ENCODE measurements at places on chromosomes 2 and 18.

GRCh38 chr18:58536534-58537271 is 92.2 kb downstream of the ALPK2 start:
- peaks cover 49% of the 10 kb centered on the region for H3K4me1 ChIP-seq
- no peaks in the 10 kb centered on the region for H3K36me3 ChIP-seq
- H3K4me3 ChIP-seq, result no peak overlapping the region
- H3K27ac ChIP-seq, result peak overlapping the region; percentile 29

DNA sequence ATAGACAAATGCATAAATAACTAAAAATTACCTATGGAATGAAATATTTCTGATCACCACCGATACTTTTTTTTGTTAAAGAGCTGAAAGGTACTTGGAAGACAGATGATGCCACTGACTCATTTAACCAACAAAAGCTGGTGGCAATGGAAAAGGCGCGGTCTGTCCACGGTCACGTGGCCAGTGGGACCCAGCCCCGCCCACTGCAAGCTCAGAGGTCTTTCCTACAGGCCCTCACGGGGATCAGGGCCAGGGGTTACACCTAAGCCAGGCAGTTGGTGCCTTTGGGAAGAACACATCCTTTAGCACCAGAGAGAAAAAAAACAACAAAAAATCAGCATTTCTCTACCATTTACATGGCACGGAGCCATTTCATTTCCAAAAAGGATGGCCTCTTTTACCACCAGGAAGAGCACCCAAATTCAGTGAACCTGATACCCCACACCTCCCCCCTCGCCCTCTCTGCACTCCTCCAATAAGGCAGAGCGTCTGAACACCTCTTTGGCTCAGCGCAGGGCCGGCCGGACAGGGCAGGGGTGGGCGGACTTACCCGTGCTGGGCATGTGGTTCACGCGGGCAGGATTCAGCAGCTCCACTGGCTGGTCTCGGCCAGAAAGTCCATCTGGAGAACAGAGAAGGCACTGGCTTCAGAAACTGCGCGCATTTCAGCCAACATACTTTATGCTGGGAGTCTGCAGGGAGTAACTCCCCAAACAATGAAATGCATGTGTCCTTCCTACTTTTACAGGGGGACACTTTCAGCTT is 164.6 kb downstream of the HDAC4 start:
- no peaks in the 10 kb centered on the region for H3K36me3 ChIP-seq
- H3K27ac ChIP-seq, result peak overlapping the region; percentile 45
- H3K4me3 ChIP-seq, result no peak overlapping the region
- H3K27me3 ChIP-seq, result no peaks in the 10 kb centered on the region
- DNase-seq, result no peak
- no peaks in the 10 kb centered on the region for H3K4me1 ChIP-seq

DNA sequence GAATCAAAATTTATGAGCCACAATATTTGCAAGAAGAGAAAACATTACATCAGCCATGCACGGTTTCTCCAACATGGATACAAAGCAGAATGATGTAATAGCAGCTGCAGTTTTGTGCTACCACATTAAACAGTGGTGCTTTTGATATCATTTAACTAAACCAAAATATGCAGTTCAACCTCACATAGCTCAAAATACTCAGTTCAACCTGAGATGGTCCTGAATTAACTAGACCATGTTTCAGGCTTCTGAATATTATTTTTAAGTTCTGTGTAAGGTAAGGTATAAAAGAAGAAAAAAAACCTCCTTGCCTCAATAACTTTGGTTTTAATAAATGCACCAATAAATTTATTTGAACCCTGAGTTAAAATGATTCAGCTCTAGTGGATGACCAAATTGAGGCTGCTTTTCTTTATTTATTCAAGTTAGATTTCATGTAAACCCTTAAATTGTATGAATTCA is 18.8 kb upstream of the TSPYL6 start:
- no peak for DNase-seq
- H3K36me3 ChIP-seq, result no peaks in the 10 kb centered on the region
- H3K27me3 ChIP-seq, result no peaks in the 10 kb centered on the region
- no peak overlapping the region for H3K4me3 ChIP-seq

DNA sequence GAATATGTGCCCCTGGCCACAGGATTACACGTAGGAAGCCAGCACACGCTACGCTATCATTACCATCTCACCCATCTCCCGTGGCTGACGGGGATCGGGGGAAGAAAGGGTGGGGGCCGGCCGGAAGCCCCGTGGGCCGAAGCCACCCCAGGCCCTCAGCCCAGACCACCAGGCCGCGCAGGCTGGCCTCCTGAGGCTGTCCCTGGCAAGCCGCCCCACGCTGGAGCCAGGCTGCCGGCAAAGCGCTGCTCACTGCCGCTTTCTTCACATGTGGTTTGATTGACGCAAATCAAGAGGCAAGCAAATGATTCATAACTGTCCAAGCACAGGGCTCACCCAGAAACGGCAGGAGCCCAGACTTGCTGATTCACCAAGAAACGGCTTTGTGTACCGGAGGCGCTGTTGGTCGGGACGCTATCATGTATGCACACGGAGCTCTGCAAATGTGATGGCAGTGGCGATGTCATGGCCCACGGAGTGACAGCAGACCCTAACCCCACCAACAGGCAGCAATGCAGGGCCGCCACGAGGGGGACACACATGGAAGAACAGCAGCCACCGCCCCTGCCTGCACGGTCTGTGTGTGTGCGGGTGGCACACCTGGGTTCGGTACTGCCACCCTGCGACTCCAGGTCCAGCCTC is 125.7 kb downstream of the HDAC4 start:
- peak overlapping the region; percentile 92 for H3K27ac ChIP-seq
- no peak overlapping the region for H3K4me3 ChIP-seq
- peak; percentile 95 for DNase-seq
- no peaks in the 10 kb centered on the region for H3K27me3 ChIP-seq

DNA sequence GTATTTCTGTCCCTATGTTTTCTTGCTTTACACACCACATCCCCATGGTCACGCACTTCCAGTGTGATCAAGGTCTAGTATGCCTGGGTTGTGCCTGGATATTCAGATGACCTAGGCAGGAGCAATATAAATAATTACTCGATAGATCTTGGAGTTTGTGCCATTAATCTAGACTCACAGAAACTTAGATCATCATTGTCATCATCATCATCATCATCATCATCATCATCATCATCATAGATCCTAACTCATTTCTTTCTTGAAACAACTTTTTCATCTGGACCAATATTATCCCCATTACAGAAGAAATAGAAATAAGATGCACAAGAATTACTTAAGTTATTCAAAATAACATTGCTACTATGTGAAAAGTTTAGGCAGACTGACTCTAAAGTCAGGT is 130.3 kb upstream of the LRRTM4 start:
- H3K27ac ChIP-seq, result no peak overlapping the region
- DNase-seq, result no peak
- H3K27me3 ChIP-seq, result no peaks in the 10 kb centered on the region
- no peaks in the 10 kb centered on the region for H3K4me1 ChIP-seq

DNA sequence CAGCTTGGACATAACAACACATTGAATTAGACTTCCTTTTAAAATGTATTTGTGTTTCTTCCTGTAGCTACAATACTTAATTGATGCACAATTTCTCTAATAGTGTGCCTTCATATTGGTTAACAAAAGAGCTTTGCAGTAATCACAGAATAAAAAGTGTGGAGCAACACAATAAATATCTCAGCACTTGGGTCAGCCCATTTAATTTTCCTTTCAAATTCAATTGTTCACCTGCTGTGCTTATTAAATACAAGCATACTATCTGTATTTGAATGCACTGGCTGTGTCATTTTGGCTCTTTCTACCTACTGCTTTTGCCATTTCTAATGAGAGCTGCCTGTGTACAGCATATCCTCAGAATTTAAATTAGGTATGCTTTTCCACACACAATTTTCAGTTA is 1641.3 kb upstream of the SLC39A10 start:
- no peak overlapping the region for H3K4me3 ChIP-seq
- no peak for DNase-seq
- no peaks in the 10 kb centered on the region for H3K36me3 ChIP-seq
- no peak overlapping the region for H3K27ac ChIP-seq
- no peaks in the 10 kb centered on the region for H3K27me3 ChIP-seq
- no peaks in the 10 kb centered on the region for H3K4me1 ChIP-seq

DNA sequence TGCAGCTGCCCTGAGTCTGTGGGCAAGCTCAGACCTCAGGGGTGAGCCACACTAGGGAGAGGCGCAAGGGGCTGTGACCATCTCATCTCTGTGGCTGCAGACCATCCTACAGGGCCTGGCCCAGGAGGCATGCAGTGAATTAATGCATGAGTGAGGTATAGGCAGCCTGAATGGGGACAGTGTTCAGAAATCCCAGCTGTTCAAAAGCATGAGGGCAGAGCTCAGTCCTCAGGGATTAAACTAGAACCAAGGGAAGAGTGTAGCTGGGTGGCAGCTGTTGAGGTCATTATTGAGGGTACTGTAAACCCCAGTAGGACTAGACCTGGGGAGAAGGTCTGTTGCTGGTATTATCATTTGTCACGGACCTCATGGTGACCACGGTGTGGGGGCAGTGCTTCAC is 17.0 kb downstream of the TMEM177 start:
- H3K36me3 ChIP-seq, result no peaks in the 10 kb centered on the region
- DNase-seq, result no peak
- no peak overlapping the region for H3K27ac ChIP-seq
- H3K4me1 ChIP-seq, result peaks cover 8% of the 10 kb centered on the region

DNA sequence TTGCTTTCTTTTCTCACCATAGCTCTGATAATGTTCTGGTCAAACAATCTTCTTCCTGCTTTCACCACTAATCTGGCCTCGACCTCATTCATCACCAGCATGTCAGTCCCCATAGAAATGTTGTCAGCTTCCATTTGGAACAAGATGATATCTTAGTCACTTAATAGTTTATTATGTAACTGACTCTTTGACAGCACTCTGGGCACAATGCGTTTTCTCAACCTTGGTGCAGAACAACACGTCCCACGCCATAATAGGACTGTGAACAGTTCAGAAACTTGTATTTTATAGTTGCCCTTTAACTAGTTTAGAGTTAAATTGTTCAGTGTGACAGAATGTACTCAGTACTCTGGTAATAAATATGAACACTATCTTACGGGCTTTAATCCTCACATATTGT is 106.0 kb downstream of the MC4R start:
- H3K27ac ChIP-seq, result no peak overlapping the region
- no peaks in the 10 kb centered on the region for H3K4me1 ChIP-seq
- DNase-seq, result no peak
- no peaks in the 10 kb centered on the region for H3K27me3 ChIP-seq

DNA sequence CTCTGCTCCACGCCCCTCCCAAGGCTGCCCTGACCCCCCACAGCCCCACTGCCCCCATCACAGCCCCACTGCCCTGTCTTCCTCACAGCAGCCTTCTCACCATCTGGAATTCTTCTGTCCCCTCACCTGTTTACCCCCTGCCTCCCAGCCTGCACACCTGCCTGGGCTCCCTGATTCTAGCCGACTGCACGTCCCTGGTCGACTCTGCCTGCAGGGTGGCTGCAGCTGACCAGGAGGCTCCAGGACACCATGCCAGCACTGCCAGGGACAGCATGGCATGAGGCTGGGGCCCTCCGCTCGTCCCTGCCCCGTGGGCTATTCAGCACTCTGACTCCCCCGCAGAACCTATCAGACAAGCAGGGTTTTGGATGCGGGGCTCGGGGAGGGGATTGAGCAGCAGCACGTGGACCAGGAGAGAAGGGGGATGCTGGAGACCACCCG is 254.1 kb downstream of the HDAC4 start:
- DNase-seq, result no peak
- no peak overlapping the region for H3K4me3 ChIP-seq
- H3K27ac ChIP-seq, result no peak overlapping the region
- peaks cover 31% of the 10 kb centered on the region for H3K36me3 ChIP-seq

All from right atrium auricular region (tissue), 2 donors.